ENCODE measurements at places on chromosomes 2 and 18.

- no peak for DNase-seq
Observed at GRCh38 chr2:100289020-100289419, 33.3 kb downstream of the LONRF2 start.

GRCh38 chr2:226179010-226179409 lies 620.6 kb downstream of the IRS1 start:
- no peak for DNase-seq

GRCh38 chr2:8675543-8675942 lies 6.3 kb upstream of the ID2 start:
- DNase-seq, result no peak

DNA sequence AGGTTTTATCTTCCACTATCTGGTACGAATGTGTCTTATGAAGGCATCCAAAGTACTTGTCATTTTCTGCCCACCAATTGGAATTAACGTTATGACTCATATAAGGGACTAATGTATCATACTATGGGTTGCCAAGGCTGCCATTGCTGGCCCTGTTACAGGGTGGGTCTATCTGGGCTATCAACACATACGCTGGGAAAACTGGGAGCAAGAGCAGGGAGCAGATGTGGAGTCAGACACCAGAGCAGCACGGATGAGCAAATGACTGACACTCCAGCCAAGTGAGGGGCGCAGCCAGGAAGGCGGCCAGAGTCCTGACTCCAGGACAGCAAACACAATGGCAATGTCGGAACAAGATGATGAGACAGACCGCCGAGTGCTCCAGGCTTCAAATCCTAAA lies 145.9 kb downstream of the COPS8 start:
- no peak for DNase-seq

DNA sequence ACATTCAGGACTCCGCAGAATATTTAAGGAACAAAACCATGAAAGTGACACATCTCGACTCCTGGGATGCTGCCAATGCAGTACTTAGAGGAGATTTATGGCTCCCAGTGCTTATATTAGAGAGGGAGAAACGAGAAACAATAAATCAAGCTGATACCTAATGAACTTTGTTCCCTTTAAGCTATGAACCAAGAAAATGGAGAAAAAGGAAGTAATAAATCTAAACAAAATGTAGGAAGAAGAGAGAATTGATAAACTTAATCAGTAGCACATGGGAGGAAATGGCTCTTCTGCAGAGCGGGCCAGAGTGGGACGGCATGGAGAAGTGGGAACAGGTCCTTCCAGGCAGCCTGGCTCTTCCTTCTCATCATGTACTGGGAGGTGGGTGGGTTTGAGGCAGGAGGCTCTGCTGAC lies 42.7 kb downstream of the NPPC start:
- peak; percentile 41 for DNase-seq

DNA sequence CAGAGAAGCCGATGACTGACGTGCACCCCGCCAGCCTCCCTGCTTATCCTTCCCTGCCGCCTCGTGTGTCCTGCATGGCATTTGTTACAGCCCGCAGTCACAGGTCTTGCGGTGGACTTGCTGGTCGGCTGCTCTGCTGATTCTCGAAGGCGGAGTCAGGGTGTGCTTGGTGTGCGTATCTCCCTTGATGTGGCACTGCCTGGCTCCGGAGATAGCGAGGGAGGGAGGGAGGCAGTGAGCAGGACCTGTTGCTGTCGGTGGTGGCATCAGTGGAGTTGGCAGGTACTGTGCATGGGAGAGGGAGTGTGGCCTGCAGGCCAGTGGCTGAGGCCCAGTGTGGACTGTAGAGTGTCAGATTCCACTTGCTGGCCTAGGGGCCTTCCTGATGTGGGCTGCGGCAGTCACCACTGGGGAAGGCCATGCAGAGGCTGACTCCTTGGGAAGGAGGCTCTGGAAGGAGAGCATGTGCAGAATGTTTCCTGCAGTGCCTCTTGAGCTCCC lies 198.9 kb downstream of the AGAP1 start:
- no peak for DNase-seq

GRCh38 chr18:74818516-74819175 lies 221.0 kb downstream of the ZNF407 start:
- DNase-seq, result no peak

DNA sequence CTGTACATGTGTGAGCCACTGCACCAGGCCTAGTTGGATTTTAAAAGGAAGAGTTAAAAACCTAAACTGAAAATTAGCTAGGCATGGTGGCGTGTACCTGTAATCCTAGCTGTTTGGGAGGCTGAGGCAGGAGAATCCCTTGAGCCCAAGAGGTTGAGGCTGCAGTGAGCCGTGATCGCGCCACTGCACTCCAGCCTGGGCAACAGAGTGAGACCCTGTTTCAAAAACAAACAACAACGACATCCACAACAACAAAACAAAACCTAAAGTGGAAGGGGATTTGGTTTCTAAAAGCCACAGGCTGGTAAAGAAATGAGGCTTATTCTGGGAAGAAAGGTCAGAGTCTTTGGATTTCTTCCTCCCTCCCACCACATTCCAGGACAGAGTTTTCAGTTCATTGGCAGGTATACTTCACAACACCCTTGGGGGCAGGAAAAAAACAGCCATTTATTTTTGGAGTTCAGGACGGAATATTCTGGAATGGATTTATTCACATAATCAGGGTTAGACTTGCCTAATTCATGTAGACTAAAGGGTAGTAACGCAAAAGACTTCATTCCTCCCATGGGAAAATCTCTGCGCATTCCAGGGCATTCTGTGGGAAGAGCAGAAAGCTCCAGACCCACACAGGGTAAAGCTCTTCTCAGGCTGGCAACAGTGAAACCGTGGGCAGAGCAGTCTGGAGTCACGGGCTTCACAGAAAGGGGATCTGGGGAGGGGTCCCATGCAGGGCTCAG lies 34.9 kb downstream of the TEX44 start:
- DNase-seq, result no peak

- DNase-seq, result no peak
Observed at GRCh38 chr2:23620841-23621341, 235.9 kb downstream of the KLHL29 start.

- DNase-seq, result peak; percentile 6
Observed at GRCh38 chr2:216857131-216857550, 2.7 kb downstream of the TNP1 start.

DNA sequence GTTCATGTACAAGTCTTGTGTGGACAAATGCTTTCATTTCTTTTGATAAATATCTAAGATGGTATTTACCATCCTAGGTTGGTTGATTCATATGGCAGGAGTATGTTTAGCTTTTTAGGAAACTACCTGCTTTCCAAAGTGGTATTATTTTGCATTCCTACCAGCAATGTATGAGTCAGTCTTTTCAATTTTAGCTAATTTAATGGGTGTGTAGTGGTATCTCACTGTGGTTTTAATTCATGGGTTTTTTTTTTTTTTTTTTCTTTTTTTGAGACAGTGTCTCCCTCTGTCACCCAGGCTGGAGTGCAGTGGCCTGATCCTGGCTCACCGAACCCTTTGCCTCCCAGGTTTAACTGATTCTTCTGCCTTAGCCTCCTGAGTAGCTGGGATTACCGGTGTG lies 4.2 kb downstream of the ZNF512 start:
- DNase-seq, result no peak

- no peak for DNase-seq
Observed at GRCh38 chr2:226130192-226130591, 669.4 kb downstream of the IRS1 start.

GRCh38 chr18:51525453-51526225 lies 328.2 kb upstream of the MEX3C start:
- DNase-seq, result no peak

DNA sequence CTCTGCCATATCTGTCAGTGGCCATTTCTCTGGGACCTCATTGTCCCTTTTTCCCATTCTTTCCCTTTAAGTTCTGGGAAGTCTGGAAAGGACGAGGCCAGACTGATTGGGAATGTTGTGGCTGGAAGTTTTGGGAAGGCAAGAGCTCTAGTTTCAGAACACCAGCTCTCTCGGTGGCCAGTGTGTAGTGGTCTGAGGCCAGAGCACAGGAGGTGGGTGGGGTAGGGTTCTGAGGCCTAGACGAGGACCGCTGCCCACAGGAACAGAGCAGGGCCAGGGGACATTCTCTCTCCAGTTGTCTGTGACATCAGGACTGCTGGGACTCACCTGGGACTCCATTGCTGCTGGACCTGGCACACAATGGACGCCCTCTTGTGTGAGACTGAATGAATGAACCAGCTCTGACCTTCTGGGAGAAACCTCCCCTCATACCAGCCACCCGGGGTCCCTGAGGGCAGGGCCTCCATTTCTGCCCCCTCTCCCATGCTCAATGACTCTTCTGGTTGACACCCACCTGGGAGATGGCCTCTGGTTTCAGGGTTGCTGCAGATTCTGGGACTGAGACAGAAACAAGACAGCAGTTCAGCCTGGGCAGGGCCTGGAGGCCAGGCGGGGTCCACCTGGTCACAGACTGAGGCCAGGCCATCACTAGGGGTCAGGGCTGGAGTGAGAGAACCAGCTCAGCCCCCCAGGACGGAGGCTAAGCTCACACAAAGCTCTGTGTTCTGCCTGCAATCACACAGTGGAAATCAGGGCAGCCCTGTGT lies 8.4 kb upstream of the NPPC start:
- DNase-seq, result no peak

GRCh38 chr2:39289609-39290008 lies 45.8 kb upstream of the CDKL4 start:
- no peak for DNase-seq

DNA sequence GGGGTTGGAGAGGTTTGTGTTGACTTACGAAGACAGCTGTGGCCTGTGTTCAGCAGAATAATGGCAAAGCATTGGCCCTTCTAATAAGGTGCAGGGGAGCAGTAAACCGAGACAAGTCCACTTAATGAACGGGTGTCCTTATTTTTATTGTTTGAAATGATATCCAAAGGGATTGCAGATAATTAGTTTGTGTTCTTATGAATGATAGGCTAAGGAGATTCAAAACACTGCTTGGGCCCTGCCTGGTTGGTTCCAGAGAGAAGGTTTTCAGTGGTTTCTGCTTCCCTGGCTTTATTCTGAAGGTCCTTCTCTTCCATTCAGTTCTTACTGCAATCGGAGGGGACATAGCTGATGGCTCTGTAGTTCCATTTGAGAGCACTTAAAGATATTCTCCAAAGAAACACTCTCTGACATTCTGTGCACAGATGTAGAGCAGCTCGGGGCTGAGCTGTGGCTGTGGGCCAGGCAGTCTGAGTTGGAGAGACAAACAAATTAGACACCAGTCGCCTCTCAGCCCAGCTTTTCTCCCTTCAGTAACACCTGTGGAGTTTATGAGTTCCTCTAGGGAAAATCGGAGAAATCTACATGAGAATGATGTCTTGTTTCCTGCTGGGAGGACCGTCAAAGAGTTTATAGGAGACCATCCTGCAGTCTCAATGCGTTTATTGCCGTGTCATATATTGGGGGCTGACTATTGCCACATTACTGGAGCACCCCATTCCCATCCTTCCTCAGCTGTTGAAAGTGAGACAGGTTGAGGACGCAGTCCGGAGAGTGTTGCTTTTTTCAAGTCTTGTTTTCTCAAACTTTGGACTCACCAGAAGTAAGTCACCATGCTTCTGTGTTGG lies 6.5 kb downstream of the GREB1 start:
- no peak for DNase-seq

DNA sequence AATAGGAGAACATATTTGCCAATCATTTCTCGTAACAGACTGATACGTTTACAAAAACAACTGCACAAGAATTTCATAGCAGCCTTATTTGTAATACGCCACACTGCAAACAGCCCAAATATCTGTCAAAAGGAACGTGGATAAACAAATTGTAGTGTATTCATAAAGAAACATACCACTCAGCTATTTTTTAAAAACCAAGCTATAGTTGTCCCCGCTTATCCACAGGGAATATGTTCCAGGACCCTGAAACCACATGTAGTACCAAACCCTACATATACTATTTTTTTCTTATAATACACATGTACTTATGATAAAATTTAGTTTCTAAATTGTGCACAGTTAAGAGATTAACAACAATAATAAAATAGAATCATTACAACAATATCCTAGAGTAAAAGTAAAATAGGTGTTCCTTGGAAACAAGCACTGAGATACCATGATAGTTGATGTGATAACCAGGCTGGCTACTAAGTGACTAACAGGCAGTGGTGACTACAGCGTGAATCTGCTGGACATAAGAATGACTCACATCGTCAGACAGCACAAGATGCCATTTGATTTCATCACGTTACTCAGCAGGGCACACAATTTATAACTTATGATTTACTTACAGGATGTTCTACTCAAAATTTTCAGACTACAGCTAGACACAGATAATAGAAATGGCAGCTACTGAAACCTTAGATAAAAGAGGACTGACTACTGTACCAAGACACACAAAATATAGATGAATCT lies 367.4 kb downstream of the NCKAP5 start:
- DNase-seq, result no peak

GRCh38 chr2:6845312-6845711 lies 20.4 kb downstream of the CMPK2 start:
- peak; percentile 68 for DNase-seq

DNA sequence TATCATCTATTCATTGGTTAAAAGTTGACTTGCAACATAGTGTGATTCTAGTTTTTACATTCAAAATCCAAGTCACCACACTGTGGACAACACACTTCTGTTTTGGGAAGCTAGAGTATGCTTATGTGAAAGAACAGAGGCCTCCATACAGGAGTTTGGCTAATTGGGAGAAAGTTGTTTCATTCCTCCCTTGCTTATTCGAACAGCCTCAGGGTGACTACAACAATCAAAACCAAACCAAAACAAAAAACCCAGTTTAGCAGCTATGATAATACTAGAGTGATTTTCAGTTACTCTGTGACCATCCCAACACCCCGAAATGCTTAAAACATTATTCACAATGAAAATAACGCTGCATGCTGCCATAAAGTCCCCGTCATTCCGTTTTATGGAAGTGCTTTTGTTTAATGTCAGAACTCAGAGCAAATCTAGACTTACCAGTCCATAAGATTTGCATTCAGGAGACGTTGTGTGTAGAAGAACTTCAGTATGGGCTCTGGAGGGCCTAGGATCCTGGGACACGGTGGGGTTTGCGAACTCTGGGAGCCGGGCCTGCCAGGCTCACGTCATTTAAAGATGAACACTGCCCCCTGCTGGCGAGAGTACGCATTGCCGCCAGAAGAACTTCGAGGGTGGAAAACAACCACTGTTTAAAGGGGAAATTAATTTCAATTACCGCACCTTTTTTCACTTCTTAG lies 111.4 kb downstream of the FTCDNL1 start:
- DNase-seq, result peak; percentile 83

GRCh38 chr18:48941672-48942071 lies 9.1 kb downstream of the SMAD7 start:
- no peak for DNase-seq

DNA sequence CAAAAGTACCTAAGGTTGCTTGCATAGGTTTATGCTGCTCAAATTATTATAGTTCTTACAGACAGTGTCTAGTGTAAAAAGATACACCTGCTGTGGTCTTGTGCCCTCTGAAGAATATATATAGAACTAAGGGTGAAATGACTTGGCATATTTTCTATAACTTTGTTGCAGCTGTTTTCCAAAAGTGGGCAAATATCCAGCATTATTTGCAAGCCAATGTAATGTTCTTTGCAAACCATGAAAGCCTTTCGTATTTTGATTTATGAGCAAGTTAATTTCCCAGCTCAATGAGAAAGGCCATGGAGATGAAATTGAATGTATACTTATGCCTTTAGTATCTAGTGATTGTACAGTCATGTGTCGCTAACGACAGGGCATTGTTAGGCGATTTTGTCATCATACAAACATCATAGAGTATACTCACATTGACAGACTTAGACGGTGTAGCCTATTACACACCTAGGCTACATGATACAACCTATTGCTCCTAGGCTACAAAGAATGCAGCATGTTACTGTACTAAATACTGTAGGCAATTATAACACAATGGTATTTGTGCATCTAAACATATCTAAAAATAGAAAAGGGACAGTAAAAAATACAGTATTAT lies 116.3 kb downstream of the PLCL1 start:
- DNase-seq, result no peak

All from common myeloid progenitor, CD34-positive (primary cell).